ENCODE measurements at places on chromosomes 2 and 18.

DNA sequence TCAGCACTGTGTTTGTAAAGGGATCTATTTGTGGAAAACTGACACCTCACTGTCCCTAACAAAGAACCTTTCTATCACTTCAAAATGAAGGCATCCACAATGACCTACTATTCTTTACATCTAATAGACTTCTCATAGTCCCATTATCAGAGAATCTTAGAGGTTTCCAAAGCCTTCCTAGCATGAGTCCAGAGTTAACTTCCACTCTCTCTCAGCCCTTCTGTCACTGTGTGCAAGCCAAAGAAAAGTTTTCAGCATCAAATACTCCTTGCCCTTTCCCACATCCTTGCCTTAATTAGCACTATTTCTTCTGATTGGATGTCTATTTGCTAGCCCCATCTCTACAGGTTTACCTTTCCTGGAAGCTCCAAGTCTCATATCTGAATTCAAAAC lies 178.5 kb downstream of the ERBB4 start:
- DNase-seq = no peak

DNA sequence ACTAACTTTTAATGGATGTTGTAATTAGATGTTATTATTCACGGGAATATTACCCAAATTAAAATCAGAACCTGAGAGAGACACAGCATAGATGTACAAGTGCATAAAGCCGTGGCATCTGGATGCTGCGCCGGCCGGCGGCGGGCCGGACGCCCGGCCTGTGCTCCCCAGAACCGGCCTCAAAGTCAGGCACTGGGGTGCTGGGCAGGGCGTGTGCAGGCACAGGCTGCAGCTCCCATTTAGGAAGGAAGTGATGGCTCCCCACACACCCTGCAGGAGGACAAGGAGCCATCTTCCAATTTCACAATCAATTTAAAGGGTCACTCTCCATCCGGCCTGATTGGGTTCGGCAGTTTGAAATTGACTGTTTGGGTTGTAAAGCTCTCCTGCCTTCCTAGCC lies 367.7 kb upstream of the SALL3 start:
- no peak for DNase-seq

DNA sequence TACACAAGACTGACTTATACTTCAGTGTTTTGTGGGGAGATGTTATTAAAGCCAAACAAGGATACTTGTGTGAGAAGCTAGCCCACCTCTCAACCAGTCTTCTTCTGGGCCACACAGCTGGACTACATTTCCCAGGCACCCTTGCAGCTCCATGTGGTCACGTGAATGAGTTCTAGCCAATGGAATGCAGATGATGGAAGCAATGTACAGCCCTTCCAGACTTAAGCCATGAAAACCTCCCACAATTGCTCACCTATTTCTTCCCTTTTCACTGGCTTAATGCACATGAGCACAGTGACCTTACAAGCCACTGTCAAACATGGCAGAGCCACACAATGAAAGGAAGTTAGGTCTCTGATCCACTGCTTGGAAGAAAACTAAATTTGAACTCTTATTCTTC lies 20.4 kb upstream of the FEZ2 start:
- DNase-seq = peak; percentile 18

DNA sequence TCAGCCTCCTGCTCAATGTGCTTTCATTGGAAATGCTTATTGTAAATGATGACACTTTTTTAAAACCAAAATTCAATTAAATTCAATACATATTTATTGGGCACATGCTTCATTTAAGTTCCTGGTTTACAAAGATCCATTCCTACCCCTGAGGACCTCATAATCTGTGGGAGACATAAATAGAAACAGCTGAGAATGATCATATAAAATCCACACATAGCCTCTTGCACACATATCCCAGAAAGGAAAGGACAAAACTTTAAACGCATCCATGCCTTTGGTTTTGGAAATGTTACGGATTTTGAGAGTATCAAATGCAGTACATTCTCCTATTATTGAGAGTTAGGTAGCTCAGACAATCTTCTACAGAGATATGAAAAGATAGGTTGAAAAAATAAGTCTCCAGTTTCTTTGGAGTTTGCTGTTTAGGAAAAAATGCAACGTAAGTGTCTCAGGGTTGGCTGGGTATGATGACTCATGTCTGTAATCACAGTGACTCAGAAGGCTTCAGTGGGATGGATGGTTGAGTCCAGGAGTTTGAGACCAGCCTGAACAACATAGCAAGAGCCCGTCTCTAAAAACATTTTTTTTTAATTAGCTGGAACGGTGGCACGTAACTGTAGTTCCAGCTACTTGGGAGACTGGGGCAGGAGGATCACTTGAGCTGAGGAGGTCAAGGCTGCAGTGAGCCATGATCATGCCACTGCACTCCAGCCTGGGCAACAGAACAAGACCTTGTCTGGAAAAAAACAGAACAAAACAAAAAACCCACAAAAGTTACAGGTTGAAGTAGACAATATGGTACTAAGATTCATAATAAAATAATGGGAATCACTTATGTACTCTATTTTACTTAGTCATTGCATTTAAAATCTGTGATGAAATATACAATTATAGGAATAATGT lies 3.9 kb upstream of the PRELID3A start:
- no peak for DNase-seq

GRCh38 chr2:169590804-169591203 lies 6.7 kb downstream of the PPIG start:
- no peak for DNase-seq

DNA sequence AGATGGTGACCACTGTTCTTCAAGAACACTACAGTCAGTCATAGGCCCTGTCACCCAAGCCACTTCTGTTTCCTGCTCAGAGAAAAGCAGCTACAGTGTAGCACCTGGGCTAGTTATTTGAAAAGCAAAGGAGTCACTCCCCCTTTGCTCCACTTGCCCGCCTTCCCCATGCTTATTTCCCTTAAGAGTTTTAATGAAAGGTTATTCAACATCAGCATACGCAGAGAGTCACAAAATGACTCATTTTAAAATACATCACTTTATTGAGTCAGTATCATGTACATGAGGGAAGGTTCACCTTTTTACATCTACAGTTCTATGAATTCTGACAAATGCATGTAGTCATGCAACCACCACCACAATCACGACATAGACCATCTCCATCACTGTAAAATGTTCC lies 71.3 kb downstream of the TNFRSF11A start:
- no peak for DNase-seq

Measured in dorsolateral prefrontal cortex (tissue), 122 donors.